ENCODE measurements at places on chromosomes 7 and 10. TPM values are rescaled to one million over a fixed set of nuclear protein-coding genes. Genes with fewer than 3 reads are reported as not detected.

DNA sequence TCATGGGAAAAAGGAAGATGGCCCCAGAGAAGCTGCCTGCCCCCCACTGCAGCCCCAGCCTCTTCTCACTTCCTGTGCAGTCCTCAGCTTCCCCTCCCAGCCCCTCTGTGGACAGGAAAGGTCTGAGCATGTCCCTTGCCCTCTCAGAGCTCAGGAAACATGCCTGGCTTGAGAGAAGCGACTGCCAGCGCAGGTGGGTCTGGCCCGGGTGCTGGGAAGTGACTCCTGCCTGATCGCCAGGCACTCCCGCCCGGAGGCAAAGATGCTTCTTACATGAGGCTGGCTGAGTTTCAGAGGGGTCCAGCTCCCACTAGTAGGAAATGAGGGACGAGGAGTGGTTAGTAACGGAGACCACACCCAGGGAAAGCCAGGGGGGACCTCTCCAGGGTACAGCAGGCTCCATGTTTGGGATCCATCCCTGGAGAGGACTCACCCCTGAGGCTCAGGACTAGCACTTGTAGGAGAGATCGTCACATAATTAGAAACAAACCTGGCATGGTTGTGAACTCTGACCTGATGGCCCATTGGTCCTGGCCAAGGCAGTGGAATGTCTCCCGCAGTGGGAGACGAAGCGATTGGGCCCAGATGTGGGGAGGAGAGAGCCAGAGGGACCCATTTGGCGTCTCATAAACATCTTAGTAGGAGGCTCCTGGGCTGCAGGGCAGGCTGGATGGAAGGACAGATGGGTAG is 12.3 kb downstream of the ELN start:
- peak overlapping the region; percentile 99 for H3K27ac ChIP-seq
- H3K4me1 ChIP-seq = peaks cover 20% of the 10 kb centered on the region
- no peaks in the 10 kb centered on the region for H3K27me3 ChIP-seq
- H3K36me3 ChIP-seq = no peaks in the 10 kb centered on the region
- DNase-seq = no peak
- H3K4me3 ChIP-seq = no peak overlapping the region

Gene SPACDR
- polyA plus RNA-seq = 0.93 TPM

GRCh38 chr10:64486149-64486548 is 964.9 kb downstream of the REEP3 start:
- no peak for DNase-seq
- H3K4me1 ChIP-seq = no peaks in the 10 kb centered on the region
- no peaks in the 10 kb centered on the region for H3K27me3 ChIP-seq
- no peak overlapping the region for H3K27ac ChIP-seq
- no peaks in the 10 kb centered on the region for H3K36me3 ChIP-seq
- no peak overlapping the region for H3K4me3 ChIP-seq

- no peaks in the 10 kb centered on the region for H3K27me3 ChIP-seq
- H3K27ac ChIP-seq = no peak overlapping the region
Observed at GRCh38 chr10:71763352-71764127, 9.8 kb downstream of the VSIR start.

DNA sequence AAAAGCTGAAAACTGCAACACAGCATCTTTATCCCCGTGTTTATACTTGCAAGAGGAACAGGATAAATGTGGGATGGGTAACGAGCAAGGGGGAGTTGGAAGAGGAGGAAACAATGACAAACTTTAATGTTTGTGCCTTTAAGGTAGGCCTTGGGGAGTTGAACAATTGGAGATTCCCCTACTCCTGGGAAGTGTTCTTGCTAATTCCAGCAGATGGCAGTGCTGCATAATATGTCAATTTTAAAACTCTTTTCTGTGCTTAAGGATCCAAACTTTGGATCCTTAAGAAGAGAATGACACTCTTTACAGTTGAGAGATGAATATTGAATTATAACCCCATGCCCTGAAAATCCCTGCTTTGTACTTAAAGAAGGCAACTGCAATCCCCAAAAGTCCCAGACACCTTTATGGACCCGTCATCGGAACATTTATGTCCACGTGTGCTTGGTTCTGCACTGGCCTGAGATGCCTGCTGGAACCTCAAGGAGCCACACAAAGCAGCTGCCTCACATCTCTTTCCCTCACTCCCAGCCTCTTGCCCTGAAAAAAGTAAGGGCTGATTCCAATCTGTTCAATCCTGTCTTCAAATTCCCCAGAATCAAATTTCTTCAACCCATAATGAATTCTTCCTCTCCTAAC is 12.0 kb downstream of the IFIT5 start:
- no peaks in the 10 kb centered on the region for H3K27me3 ChIP-seq
- H3K4me1 ChIP-seq = peaks cover 19% of the 10 kb centered on the region
- H3K27ac ChIP-seq = no peak overlapping the region

- H3K27me3 ChIP-seq = no peaks in the 10 kb centered on the region
- no peak overlapping the region for H3K27ac ChIP-seq
- H3K4me3 ChIP-seq = no peak overlapping the region
- no peak for DNase-seq
Observed at GRCh38 chr10:19570991-19571390, 245.2 kb upstream of the PLXDC2 start.

Gene MBL2
- not detected for polyA plus RNA-seq

DNA sequence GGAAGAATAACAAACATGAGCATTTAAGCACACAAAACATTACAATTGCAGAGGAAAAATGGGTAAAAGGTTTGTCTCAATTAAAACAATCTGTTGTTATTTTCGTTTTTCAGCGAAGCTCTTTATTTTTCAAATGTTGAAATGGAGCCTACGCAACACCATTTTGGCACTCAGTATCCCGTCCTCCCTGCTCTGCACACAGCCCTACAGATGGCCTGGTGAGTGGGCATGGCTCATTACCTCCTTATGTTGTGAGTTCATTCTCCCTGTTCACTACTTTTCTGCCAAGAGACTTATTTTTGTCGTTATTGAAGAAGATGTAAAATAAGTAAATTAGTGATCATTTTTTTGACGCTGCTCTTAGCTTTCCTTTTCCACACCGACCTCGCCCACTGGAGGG is 167.8 kb upstream of the CXCL12 start:
- H3K36me3 ChIP-seq = no peaks in the 10 kb centered on the region
- peaks cover 15% of the 10 kb centered on the region for H3K27me3 ChIP-seq
- H3K27ac ChIP-seq = no peak overlapping the region
- no peak overlapping the region for H3K4me3 ChIP-seq

DNA sequence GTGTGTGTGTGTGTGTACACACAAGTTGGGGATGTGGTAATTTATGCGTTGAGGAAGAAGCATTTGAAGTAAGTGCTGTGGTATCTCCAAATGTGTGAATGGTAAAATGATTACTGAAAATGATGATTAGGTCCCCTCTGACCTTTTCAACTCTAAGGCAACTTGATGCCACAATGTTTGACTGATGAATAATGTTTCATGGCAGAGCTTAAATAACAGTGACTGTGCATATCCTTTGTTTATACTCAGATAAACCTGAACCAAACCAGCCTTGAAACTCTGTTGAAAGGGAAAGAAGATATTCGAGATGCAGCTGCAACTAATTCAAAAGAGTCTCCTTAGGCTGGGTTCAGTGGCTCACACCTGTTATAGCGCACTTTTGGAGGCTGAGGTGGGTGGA is 64.8 kb upstream of the YAE1 start:
- H3K27me3 ChIP-seq = no peaks in the 10 kb centered on the region
- H3K4me1 ChIP-seq = no peaks in the 10 kb centered on the region
- H3K4me3 ChIP-seq = no peak overlapping the region
- no peaks in the 10 kb centered on the region for H3K36me3 ChIP-seq

GRCh38 chr10:66258693-66259092 is 667.1 kb upstream of the LRRTM3 start:
- no peak overlapping the region for H3K4me3 ChIP-seq
- no peaks in the 10 kb centered on the region for H3K36me3 ChIP-seq
- no peak overlapping the region for H3K27ac ChIP-seq
- no peak for DNase-seq

GRCh38 chr7:24817339-24817738 is 60.1 kb upstream of the GSDME start:
- H3K27me3 ChIP-seq = no peaks in the 10 kb centered on the region
- no peak overlapping the region for H3K27ac ChIP-seq
- H3K4me1 ChIP-seq = peaks cover 18% of the 10 kb centered on the region
- H3K36me3 ChIP-seq = peaks cover 19% of the 10 kb centered on the region
- no peak overlapping the region for H3K4me3 ChIP-seq

Gene CRTAC1
- polyA plus RNA-seq = 0.05 TPM

DNA sequence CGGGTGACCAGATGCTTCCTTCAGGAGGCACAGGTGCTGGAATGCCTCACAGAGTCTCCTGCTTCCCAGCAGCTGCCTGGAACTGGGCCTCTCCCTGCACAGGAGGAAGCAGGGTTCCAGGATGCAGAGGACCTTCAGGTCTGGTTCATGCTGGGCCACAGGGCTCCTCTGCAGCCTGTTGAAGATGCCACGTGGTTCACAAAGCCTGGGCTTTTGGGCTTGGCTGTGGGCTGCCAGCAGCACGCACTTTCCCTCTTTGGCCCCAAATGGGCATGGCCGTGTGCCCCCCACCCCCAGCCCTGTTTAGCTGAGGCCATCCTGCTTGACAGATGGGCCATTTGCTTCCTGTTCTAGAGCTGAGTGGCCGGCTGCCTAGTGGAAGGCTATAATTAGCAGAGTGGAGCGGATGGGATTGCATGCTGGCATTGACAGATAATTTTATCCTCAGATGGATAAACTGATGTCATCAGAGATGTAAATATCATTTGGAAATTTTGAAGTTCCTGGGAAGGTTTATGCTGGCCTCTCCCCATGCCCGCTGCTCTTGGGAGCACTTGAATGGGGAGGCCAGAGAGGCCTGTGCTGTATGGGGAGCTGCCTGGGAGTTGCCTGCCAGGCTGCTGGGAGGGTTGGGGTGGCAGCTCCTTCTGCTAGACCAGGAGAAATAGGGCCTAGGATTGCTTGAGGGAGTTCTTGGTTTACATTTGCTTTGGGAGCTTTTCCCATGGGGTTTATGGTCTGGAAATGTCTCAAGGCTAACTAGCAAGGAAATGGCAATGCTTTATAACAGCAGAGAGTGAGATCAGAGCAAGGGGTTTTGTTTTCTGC is 28.2 kb downstream of the TSPAN15 start:
- peak overlapping the region; percentile 50 for H3K27ac ChIP-seq
- H3K4me1 ChIP-seq = peaks cover 24% of the 10 kb centered on the region
- no peaks in the 10 kb centered on the region for H3K36me3 ChIP-seq
- no peak overlapping the region for H3K4me3 ChIP-seq
- no peaks in the 10 kb centered on the region for H3K27me3 ChIP-seq

DNA sequence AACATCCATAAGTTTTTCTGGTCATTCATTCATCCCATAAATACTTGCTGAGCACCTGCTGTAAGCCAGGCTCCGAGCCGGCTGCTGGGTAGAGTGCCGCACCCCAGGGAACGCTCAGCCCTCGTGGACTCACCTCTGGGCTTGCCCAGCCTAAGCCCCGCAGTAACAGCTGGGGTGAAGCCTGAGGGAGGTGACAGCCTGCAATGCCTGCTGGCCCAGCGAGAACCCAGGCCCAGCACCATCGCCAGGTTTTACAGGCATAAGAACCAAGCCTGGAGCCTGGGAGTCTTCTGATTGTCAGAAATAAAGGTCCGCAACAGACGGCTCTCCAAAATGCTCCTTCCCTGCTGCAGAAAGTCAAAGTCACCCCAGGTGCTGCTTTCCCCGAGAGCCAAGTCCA is 205.4 kb downstream of the ZMYND11 start:
- no peaks in the 10 kb centered on the region for H3K27me3 ChIP-seq
- no peak for DNase-seq
- peaks cover 16% of the 10 kb centered on the region for H3K36me3 ChIP-seq
- no peaks in the 10 kb centered on the region for H3K4me1 ChIP-seq

Gene RBP3
- polyA plus RNA-seq = not detected

Gene WNT2
- 0.05 TPM for polyA plus RNA-seq

Gene EBF3
- polyA plus RNA-seq = not detected

Gene SFXN2
- 10.6 TPM for polyA plus RNA-seq

GRCh38 chr10:16280595-16280994 is 156.2 kb upstream of the PTER start:
- H3K27me3 ChIP-seq = no peaks in the 10 kb centered on the region
- H3K4me1 ChIP-seq = no peaks in the 10 kb centered on the region
- no peak overlapping the region for H3K27ac ChIP-seq

Gene PPIF
- polyA plus RNA-seq = 73.8 TPM

Gene OR13A1
- not detected for polyA plus RNA-seq

- no peak overlapping the region for H3K4me3 ChIP-seq
- no peak overlapping the region for H3K27ac ChIP-seq
- H3K27me3 ChIP-seq = no peaks in the 10 kb centered on the region
- no peaks in the 10 kb centered on the region for H3K36me3 ChIP-seq
- no peak for DNase-seq
- H3K4me1 ChIP-seq = no peaks in the 10 kb centered on the region
Observed at GRCh38 chr10:130560116-130560515, 423.9 kb downstream of the GLRX3 start.

Gene SHTN1
- 5.2 TPM for polyA plus RNA-seq

- no peaks in the 10 kb centered on the region for H3K4me1 ChIP-seq
- H3K27ac ChIP-seq = no peak overlapping the region
- no peaks in the 10 kb centered on the region for H3K36me3 ChIP-seq
- H3K4me3 ChIP-seq = peak overlapping the region; percentile 31
- H3K27me3 ChIP-seq = peaks cover 62% of the 10 kb centered on the region
Observed at GRCh38 chr10:100653238-100653956, 92.0 kb upstream of the PAX2 start.

Gene RET
- 6.8 TPM for polyA plus RNA-seq

- no peak overlapping the region for H3K4me3 ChIP-seq
- no peak for DNase-seq
- no peaks in the 10 kb centered on the region for H3K36me3 ChIP-seq
Observed at GRCh38 chr10:126842836-126843235, 62.4 kb upstream of the DOCK1 start.

Gene NKX2-3
- polyA plus RNA-seq = not detected

Gene VWC2
- not detected for polyA plus RNA-seq

GRCh38 chr7:73770002-73770859 is at the start of gene CLDN3:
Gene CLDN3 (minus strand): TSS chr7:73770270. CDS start chr7:73770049, 221 bp downstream.
- peak; percentile 82 for DNase-seq
- H3K4me1 ChIP-seq = peaks cover 6% of the 10 kb centered on the region
- H3K27ac ChIP-seq = no peak within 1 kb of the TSS
- no peaks in the 10 kb centered on the region for H3K36me3 ChIP-seq
- H3K4me3 ChIP-seq = 0 out of 2 replicates have a peak within 1 kb of the TSS, but pooled peaks have one; percentile 9

- no peak for DNase-seq
- no peak overlapping the region for H3K4me3 ChIP-seq
- no peaks in the 10 kb centered on the region for H3K4me1 ChIP-seq
- peaks cover 62% of the 10 kb centered on the region for H3K36me3 ChIP-seq
- H3K27ac ChIP-seq = no peak overlapping the region
Observed at GRCh38 chr7:4782333-4783291, 7.2 kb downstream of the AP5Z1 start.

GRCh38 chr7:97495487-97495886 is 236.4 kb upstream of the TAC1 start:
- H3K4me1 ChIP-seq = no peaks in the 10 kb centered on the region
- DNase-seq = no peak
- no peaks in the 10 kb centered on the region for H3K36me3 ChIP-seq
- no peak overlapping the region for H3K4me3 ChIP-seq
- H3K27ac ChIP-seq = no peak overlapping the region

Gene CYP3A4
- not detected for polyA plus RNA-seq

DNA sequence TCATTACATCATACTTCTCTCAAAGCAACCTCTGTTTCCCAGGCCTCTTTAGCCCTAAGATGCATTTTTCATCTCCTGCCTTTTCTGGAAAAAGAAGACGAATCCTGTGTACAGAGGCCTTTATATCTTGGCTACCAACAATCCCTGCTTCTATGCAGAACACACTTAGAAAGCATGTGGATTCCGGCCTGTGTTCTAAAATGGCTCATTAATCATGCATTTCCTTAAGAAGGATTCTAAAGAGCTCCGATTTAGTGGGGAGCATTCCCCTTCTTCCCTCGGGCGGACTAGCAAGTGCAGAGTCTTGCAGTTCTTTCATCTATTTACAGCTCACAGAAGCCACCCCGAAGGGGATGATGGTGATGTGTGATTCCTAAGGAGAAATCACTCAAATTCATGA is 1212.9 kb downstream of the TYW1 start:
- no peak overlapping the region for H3K27ac ChIP-seq
- H3K27me3 ChIP-seq = no peaks in the 10 kb centered on the region
- no peak for DNase-seq
- no peaks in the 10 kb centered on the region for H3K36me3 ChIP-seq
- H3K4me3 ChIP-seq = no peak overlapping the region

All from SK-N-SH (cell line).